Activated CD4-positive, alpha-beta T cell treated with anti-CD3 and anti-CD28 coated beads for 1 hour (primary cell): ENCODE measurements at places on chromosomes 1 and 21.
A peak's percentile ranks its signal among the peaks of the same experiment; 100 is the strongest.

DNA sequence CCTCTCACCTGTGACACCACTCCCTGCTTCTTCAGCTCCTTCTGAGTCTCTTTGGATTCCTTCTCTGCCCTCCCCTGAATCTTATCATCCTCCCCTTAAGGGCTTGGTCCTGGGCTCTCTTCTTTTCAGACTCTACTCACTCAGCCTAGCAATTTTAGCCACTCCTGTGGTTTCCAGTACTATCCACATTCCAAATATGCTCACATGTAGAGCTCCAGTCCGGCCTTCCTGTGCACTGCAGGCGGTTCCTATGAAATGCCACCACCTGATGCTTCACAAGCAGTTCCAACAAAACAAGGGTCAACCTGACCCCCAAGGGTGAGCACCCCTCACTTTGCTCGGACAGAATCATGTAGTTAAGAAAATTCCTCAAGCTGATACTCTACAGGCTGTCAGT lies 35.9 kb downstream of the MAB21L3 start:
- no peak for DNase-seq

GRCh38 chr1:6269720-6270400 lies 9.0 kb upstream of the GPR153 start:
- DNase-seq = no peak

DNA sequence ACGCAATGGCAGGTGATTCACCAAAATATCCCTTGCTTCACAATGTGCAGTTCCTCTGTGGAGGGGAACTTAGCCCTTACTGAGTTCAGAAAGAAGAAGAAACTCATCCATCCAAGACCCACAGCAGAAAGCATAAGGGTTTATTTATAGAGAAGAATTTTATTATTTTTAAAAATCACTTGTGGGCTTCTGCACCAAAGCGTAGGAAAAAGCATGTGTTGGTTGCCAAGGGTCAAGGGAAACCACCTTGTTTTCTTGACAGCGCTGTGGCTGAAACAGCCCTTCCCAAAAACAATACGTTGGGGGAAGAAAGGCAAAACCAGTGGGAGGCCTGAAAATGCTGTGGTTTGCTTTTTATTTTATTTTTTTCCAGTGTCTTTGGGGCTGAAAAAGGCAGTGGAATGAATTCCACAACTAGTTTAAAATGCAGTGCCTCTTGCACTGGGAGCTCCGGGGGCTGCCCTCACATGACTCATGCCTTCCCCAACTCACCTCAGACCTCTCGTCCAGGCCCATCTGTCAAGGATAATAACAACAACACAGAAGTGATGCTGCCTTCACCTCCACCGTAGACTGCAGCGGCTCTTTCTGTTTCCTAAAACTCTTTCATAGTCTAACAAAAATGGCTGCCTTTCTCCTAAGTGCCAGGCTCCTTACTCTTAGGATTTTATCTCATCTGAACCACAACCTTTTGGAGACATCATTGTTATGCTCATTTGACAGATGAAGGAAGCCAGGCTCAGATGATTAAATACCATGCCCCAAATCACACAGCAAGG lies 224.2 kb upstream of the JUN start:
- DNase-seq = no peak

DNA sequence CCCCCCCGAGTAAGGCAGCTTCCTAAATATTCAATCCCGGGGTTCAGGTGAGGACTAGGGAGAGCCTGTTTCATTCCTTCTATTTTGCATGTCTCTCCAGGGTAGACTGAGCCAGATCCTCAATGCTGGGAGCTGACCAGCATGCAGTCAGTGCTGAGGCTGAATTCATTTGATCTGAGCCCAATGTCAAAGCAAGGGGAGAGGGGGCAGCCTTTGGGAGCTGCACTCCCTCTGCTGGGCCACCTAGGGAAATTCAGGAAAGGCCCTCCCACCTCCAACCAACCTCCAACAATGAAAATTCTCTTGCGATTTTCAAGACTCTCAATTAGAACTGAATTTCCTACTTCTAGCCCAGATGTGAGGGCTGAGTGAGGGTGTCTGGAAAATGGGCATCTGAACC lies 371.2 kb downstream of the NPHP4 start:
- no peak for DNase-seq

- no peak for DNase-seq
Observed at GRCh38 chr1:99170516-99170915, 93.8 kb upstream of the PLPPR4 start.

DNA sequence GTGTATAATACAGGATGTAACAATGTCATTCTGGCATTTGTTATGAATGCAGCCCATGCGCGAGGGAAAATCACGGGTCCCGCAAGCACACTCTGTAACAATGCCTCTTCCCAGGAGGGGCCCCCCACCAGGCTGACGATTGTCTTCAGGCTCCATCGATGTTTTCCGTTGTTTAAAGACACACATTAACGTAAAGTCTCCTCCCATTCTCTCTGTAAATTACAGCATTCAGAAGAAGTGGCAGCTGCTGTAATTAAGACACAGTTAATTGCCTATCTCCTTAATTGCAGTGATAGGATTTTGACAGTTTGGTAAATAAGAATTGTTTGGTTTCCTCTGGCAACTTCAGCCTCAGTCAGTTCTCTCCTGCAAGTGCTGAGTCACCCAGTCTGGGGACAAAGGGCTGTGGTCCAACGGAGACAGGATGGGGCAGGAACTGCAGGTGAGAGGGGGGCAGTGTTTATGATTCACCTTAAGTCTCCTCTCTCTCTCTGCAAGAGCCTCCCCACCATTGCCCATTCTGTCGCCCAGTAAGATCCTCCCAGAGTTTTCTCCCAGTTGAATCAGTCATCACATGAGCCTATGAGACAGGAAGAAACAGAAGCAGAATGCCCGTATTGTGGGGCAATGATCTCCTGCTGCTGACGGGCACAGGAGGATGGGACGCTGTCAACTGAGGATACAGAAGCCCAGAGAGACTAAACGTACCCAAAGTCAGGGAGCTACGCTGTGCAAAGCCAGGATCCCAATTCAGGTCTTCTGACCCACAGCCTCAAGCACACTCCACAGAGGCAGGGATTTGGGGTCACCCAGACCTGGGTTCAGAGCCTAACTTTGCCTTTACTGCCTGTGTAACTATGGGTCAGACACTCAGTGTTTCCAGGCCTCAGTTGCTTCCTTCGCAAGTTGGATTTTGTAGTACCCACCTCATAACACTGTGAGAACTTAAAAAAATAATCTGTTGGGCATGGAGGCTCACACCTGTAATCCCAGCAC lies 110.0 kb downstream of the ADSS2 start:
- DNase-seq = no peak

DNA sequence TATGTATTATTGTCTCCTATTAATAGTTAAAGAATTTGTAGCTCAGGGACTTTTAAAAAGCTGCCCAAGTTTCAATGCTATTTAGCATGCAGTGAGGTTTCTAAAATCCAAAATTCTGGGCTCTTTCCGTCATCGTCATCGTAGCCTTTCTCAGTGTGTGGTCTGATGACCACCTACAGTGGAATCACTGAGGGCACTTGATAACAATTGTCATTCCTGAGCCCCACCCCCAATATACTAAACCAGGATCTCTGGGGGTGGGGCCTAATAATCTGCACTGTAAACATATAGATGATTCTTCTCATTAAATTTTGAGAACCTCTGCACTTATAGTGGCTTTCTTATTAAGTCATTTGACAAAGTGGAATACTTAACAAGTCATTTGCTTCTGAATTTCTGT lies 674.8 kb downstream of the PLPP3 start:
- DNase-seq = no peak

- DNase-seq = no peak
Observed at GRCh38 chr1:151953409-151954094, 40.1 kb downstream of the S100A10 start.

DNA sequence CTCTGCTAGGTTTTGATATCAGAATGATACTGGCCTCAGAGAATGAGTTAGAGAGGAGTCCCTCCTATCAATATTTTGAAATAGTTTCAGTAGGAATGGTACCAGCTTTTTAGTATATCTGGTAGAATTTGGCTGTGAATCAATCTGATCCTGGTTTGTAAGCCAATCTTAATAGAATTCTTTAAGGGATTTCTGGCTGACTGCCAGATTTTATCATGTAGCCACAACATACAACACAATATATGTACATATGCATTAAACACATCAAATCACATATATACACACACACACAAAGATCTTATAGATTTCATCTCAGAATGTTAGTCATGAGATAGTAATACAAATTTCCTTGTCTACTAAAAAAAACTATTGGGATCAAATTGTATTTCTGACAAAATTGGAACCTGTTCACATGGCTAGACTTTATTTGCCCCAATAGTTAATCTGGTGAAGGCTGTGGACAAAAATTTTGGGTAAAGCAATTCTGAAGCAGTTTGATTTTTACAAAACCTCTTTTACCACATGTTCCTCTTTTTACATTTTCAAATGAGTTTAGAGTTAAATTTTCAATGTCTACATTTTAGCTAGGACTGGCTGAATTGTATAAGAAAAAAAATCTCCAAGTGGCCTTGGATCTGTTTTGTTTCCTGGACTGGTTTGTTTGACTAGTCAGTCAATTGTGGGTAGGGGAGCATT lies 151.7 kb downstream of the FASLG start:
- no peak for DNase-seq

GRCh38 chr1:162406811-162407210 lies 5.1 kb downstream of the SH2D1B start:
- no peak for DNase-seq

- DNase-seq = peak; percentile 70
Observed at GRCh38 chr1:21963477-21964217, 13.2 kb upstream of the CELA3B start.

- no peak for DNase-seq
Observed at GRCh38 chr1:214971071-214971470, 111.5 kb upstream of the KCNK2 start.

DNA sequence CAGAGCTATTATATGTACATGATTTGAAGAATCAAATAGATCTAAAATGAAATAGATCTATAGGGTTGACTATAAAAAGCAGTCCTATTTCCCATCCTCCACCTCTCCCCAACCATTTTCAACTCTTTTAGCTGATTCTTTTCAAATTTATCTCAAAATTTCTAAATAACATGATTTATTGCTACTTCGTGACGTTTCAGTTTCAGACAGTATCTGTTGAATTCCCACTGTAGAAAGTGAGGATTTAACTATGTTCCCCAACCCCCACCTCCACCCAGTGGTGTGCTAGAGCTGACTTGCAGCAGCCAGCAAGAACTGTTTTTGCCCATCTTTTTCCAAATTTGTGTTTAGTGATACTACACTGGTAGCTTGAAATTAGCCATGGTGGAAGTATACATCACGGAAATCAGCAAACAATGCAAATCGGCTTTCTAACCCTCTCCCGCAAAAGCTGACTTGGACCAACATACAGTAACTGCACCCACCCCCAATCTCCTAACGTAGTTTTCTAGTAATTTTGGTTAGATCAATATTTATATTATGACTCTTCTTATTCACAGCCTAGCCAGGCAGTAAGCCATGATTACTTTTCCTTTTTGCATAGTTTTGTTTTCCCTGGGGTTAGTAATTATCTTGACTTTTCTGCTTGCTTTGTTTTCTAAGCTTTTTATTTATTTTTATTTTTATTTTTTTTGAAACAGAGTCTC lies 10.9 kb downstream of the SEMA4A start:
- DNase-seq = no peak

DNA sequence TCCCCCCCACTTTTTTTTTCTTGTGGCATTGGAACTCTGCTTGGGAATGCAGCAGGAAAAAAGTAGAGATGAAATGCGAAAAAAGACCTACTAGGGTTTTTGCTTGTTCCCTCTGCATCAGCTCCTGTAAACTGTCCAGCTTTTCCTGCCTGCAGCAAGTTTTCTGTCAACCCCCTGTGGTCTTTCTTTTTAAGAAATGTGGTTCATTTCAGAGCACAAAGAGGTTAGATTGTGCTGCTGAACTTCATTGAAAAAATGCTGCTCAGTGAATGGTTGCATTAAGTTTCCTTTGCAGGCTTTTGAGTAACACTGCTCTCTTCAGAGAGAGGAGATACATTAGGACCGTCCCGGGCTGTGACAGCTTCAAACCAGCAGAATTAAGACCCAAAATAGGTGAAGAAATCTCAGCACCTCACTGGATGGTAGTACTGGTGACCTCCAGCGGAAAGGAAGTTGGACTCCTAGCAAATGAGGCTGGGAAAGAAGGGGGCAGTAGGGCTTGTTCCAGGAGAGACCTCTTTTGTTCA lies 80.7 kb downstream of the NDUFS5 start:
- DNase-seq = no peak

DNA sequence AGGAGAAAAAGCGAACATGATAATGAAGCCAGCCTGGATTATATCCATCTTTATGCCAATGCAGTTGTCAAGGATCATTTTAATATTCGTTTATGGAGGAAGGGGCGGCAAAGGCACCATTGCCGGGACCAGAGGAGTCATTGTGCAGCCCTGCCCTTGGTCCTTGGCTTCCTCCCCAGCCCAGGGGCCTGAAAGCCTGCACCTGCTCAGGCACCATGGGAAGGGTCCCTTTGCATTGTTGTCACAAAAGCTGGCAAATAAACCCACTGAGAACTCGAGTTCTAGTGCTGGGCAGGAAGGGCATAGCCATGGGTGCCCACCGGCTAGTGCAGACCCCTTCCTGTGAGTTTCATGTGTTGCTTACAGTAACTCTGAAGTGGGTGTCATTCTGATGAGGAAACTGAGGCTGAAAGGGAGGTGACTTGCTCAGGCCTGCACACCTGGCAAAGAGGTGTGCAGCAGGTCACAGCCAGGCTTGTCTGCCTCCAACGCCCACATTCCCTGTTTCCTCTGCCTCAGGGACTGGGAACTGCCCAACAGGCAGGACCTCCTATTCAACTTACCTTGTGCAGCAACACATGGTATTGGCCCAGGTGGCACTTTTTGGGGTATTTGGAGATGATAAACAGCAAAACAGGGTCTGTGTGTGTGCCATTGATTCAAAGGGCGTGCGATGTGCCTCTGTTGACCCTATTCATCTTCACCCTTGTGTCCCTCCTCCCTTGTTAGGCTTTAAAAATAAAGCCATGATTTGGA lies 84.6 kb downstream of the MAN1C1 start:
- no peak for DNase-seq

DNA sequence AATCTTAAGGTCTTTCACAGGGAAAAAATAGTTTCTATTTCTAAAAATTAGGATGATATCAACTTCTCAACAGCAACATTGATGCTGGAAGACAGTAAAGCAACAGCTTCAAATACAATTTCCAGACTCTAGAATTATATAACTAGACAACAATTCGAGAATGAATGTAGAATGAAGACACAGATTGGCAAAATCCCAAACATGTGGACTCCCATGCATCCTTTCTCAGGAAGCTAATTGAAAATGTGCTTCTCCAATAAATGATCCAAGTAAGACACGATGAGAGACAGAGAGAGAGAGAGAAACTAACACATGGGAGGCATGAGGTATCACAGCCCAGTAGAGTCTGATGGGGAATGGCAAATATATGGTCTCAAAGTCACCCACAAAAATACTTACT lies 21.5 kb upstream of the SIM2 start:
- DNase-seq = no peak

DNA sequence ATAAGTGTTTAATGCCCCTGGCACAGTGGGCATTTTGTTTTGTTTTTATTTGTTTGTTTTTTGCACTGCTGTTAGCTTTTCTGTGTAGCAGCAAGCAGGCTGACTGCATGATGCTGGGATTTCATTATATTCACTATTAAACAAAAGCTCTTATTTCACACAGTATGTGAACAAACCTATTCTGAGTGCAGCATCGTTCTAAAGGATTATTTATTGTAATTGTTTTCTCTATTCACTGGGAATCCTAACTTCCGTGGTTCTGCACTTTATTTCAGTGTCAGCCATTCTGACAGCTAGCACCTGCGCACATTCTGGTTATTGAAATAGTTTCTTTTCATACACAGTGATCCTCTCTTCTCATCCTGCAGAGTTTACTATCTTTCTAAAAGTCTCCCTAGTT lies 595.0 kb downstream of the NEGR1 start:
- DNase-seq = no peak

GRCh38 chr21:22703521-22703920 lies 1705.3 kb downstream of the NCAM2 start:
- DNase-seq = no peak

GRCh38 chr1:9823943-9824701 lies at the start of gene CLSTN1:
Gene CLSTN1, minus strand, starts transcription at chr1:9823965. Its CDS starts 232 bp downstream, at chr1:9823733.
- DNase-seq = peak; percentile 83
